Erythroblast (primary cell): ENCODE measurements at places on chromosomes 13 and 19.

DNA sequence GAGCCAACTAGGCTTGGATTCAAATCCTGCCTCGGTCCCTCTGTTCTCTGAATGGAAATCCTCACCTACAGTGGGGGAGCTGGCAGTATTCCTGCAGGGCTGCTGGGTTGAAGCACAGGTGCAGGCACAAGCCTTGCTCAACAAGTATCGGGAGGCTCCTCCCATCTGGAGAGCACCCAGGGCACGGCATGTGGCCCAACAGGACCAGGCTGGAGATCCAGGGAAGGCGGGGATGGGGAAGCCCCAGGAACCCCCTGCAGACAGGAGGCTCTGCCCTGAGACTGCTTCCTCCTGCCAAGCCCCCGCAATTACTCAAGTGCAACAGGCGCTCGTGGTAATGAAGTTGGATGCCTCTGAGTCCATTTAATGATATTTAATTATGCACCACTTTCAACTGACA lies 128.0 kb upstream of the VSTM2B start:
- DNase-seq: no peak

DNA sequence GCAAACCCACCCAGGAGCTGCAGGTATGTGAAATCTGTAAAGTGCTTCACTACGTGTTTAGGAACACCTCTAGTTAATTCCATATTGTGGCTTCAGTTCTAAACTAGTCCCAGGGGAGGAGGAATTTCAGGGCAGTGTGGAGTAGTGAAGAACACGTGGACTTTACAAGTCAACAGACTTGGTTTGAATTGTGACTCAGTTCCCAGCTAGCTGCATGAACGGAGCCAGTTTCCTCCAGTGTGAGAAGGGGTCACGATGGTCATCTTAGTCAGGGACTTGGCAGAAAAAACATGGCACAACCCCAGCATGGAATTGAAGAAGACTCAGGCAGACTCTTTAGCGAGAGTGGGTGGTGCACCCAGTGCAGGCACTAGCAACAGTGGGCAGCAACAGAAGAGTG lies 175.7 kb upstream of the UBL3 start:
- no peak for DNase-seq

- DNase-seq: no peak
These were observed 167.7 kb downstream of the SPRY2 start for GRCh38 chr13:80173224-80173623.

DNA sequence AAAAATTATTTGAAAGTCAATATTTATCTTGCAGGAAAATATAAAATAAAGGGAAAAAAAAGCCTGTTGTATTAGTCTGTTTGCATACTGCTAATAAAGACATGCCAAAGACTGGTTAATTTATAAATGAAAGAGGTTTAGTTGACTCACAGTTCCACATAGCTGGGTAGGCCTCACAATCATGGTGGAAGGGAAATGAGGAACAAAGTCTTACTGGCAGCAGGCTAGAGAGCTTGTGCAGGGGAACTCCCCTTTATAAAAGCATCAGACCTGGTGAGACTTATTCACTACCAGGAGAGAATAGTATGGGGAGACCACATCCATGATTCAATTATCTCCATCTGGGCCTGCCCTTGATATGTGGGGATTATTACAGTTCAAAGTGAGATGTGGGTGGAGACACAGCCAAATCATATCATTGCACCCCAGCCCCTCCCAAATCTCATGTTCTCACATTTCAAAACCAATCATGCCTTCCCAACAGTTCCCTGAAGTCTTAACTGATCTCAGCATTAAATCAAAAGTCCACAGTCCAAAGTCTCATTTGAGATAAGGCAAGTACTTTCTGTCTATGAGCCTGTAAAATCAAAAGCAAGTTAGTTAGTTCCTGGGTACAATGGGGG lies 1416.5 kb upstream of the SPRY2 start:
- DNase-seq: no peak

- no peak for DNase-seq
These were observed 115.0 kb downstream of the RAB20 start for GRCh38 chr13:110446575-110446890.

- peak; percentile 33 for DNase-seq
These were observed 12.4 kb downstream of the TMEM272 start for GRCh38 chr13:51832471-51833152.

GRCh38 chr19:5772416-5772815 lies 12.1 kb downstream of the PRR22 start:
- DNase-seq: no peak

DNA sequence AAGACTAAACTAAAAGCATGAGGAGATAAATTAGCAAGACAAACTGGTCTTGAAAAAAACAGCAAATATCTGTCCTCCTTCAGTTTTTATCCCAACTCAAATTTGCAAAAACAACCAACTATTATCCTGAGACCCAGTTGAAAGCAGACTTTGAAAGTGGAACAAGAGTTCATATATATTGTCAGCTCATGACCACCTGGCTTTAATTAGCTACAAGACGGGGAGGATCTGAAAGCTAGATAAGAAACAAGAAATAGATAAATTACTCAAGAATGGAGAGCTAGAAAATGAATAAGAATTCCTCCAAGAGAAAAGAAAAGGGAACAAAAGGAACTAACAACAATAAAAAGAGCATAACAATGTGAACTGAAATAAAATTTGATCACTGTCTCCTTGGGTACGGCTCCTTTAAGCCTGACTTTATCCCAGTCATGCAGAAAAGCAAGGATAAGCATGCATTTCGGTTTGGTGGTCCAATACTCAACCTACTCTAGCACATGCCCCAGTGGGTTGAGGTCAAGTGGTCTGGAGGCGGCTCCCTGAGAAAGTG lies 246.9 kb downstream of the DCLK1 start:
- DNase-seq: no peak

GRCh38 chr13:50282016-50282415 lies 266.8 kb downstream of the KCNRG start:
- no peak for DNase-seq

DNA sequence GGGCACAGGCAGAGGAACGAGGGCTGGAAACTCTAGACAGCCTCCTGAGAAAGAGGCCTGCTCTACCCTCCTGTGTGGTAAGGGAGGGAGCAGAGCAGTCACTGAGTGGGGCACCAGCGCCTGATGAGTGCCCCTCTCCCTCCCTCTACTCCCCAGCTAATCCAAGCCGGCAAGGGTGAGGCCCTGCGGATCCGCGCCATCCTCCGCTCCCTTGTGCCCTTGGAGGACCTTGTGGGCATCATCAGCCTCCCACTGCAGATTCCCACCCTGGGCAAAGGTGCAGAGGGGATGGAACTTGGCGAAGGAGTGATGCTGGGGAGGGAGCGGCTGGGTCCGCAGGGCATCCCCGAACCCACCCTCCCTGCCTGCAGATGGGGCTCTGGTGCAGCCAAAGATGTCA lies 67.0 kb downstream of the RYR1 start:
- no peak for DNase-seq

DNA sequence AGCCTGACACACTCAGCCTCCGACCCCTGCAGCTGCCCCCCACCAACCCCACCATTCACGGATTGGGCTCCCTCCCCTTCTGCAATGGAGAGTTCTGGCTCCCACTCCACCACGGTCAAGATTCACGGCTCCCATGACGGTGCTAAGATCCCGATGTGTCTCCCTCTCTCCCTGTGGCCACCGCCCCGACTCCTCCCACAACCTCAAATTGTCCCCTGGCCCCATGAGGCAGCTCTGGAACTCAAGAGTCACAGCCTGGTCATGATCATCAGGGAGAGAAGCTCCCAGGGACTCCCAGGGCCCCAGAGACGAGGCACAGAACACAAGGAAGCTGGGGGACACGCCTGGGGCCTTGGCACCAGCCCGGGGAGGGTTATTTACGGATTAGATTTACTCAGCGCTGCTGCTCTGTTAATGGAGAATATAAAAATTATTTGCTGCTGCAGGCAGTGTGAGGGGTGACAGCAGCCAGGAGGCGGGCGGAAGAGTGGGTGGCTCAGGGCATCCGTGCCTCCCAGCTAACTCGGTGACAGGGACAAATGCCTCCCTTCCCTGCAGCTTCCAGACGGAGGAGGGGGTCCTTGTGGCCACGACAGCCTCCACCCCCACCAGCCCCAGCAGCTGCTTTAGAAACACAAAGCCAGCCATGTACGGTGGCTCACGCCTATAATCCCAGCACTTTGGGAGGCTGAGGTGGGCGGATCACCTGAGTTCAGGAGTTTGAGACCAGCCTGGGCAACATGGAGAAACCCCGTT lies 184.2 kb downstream of the PTPRS start:
- no peak for DNase-seq

DNA sequence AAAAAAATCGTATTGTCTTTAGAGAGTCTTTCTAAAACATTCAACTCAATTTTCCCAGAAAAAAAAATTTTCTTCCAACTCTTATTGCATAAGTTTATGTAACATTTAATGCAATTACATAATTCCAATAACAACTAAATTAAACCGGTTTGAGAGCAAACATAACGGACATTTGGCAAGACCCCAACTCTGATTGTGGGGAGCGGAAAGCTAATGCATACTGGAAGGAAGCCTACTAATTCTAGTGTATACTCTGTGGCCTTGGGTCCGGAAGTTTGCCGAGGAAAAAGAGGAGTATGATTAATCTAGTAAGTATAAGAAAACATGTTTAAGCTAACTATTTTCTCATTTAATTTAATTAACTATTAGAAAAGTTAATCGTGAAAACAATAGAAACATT lies 21.3 kb upstream of the MIR17HG start:
- DNase-seq: no peak

GRCh38 chr13:27774651-27775050 lies 17.6 kb upstream of the GSX1 start:
- DNase-seq: no peak

DNA sequence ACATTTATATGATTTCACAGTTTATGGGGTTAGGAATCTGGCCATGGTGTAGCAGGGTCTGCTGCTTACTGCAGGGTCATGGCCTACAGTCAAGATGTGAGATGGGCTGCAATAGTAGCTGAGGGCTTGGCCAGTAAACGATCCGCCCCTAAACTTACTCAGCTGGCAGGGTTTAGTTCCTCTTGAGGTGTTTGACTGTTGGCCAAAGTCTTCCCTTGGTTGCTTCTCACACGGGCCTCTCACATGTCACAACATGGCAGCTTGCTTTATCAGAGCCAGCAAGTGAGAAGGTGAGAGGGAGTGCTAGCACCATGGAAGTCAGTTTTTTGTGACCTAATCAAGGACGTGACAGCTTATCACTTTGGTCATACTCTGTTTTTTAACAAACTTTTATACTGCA lies 77.1 kb downstream of the DNAJC3 start:
- DNase-seq: peak; percentile 11

DNA sequence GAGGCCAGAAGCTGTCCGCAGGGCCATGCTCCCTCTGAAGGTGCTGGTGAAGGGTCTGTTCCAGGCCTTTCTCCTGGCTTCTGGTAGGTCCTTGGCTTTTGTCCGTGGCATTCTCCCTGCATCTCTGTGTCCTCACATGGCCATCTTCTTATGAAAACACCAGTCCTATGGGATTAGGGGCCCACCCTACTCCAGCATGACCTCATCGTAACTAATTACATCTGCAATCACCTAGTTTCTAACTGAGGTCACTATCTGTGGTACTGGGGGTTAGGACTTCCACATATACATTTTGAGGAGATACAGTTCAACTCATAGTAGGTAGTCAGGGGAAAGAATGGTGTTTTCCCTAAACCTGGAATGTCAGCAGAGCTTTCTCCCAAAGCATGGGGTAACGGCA lies 3.1 kb downstream of the C13orf42 start:
- DNase-seq: no peak

- no peak for DNase-seq
These were observed 6.3 kb downstream of the MAP1S start for GRCh38 chr19:17725422-17726078.

DNA sequence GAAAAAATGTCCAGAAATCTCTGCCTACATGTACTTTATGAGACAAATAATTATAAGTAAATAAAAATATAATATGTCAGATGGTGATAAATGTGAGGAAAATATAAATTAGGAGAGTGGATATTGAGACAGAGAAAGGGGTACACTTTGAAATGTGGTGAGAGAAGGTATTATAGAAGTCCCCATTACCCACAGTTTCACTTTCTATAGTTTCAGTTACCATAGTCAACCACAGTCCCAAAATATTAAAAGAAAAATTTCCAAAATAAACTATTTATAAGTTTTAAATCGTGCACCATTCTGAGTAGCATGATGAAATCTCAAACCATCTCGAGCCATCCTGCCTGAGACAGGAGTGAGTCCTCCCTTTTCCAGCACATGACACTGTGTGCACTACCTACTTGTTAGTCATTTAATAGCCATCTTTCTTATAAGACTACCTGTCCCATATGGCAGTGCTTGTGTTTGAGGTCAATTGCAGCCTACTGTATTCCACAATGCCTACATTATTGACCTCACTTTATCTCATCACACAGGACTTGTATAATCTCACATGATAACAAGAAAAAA lies 653.7 kb downstream of the DACH1 start:
- DNase-seq: no peak

GRCh38 chr19:39270036-39270871 lies 2.1 kb downstream of the IFNL2 start:
- no peak for DNase-seq

DNA sequence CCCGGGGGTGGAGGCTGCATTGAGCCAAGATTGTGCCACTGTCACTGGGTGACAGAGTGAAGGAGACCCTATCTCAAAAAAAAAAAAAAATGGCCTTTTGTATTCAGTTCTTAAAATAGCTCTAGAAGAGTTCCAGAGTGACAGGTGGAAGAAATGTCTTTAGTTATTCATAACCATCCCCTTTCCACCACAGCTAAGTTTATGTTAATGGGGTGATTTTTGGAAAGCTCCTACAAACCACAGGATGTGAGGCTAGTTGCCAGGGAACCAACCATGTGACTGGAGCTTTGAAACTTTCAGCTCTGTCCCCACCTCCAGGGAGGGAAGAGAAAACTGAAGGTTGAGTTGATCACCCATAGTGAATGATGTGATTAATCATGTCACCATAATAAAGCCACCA lies 6.9 kb downstream of the ZNF490 start:
- DNase-seq: no peak

DNA sequence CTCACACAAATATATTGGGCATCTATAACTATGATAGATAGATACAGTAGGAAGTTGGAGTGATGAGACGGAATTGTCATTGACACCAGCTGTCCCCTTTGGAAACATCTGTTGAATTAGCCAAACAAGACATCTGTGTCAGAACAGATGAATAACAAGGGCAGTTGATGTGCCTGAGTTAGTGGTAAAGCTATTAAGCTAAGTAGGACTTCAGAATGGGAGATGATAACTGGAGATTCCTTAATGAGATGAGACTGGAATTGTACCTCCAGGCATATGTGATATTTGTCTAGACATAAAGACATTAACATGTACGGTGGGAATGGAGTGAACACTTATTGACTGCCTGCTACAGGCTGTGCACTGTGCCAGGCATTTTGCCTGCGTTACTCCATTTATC lies 78.7 kb downstream of the MBNL2 start:
- no peak for DNase-seq
